ENCODE measurements at places on chromosomes 7 and 10. TPM values are rescaled to one million over a fixed set of nuclear protein-coding genes. Genes with fewer than 3 reads are reported as not detected.

The MMP21 gene
- not detected for total RNA-seq

- no peak overlapping the region for H3K27ac ChIP-seq
- no peaks in the 10 kb centered on the region for H3K27me3 ChIP-seq
- DNase-seq = no peak
- no peaks in the 10 kb centered on the region for H3K4me1 ChIP-seq
These were observed 38.5 kb upstream of the STEAP4 start for GRCh38 chr7:88344956-88345832.

- no peak overlapping the region for H3K4me3 ChIP-seq
- DNase-seq = no peak
- H3K27me3 ChIP-seq = peaks cover 16% of the 10 kb centered on the region
These were observed 3.7 kb downstream of the OGDHL start for GRCh38 chr10:49758249-49758930.

DNA sequence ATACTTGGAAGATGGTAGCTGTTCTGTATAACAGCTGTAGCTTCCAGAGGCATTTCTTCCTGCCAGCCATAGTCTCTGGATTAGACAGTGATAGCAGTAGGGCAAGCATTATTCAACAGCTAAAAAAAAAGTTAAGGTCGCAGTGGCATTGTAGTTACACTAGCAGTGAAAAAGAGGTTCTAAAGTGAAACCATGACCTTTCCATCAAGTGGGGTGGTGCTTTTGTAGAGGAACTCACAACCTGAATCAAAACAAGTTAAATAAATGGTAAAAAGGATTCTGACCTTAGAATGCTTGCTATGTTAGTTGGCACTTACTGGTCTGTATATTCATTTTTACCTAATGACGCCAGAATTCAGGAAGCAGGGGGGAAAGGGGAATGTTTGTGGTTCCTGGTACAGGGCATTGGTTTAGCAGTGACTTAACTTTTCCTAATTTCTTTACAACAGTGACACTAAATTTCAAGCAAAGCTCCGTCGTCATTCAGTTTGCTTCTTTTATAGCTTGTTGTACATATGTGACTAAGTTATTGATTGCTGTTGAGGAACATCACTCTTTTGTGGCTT is 55.0 kb downstream of the GBF1 start:
- no peak overlapping the region for H3K27ac ChIP-seq
- peak; percentile 91 for DNase-seq
- H3K4me1 ChIP-seq = peaks cover 3% of the 10 kb centered on the region
- no peaks in the 10 kb centered on the region for H3K27me3 ChIP-seq
- H3K4me3 ChIP-seq = peak overlapping the region; percentile 8
- no peaks in the 10 kb centered on the region for H3K36me3 ChIP-seq

DNA sequence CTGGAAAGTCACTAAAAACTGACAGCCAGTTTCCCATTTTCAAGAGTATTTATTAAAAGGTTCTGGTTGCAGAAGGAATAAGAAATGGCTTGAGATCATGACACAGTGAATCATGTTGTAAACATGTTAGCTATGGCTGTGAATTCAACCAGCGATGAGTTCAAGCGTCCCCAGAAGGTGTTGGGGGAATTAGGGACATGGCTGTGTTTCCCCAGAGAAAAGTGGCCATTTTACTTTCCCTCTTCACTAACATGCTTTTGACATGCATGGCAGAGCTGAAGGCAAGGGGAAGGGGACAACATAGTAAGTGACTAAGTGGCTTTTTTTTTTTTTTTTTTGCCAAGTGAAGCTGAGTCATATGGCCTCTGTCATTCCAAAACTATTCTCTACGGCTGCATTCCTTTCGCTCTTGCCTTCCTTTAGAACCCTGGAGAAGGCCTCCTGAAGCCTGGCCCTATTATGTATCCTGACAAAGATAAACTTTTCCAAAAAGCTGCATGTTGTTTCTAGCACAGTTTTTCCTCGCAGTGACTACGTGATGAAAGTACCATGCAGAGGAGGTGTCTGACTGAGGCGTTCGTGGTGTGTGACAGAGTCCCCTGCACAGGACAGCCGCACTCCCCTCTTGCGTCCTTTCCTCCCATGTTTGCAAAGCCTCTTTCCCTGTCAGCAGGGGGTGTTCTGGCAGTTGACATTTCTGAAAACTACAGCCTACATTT is 46.9 kb downstream of the EGFR start:
- no peak overlapping the region for H3K4me3 ChIP-seq
- peak; percentile 94 for DNase-seq
- no peaks in the 10 kb centered on the region for H3K27me3 ChIP-seq
- peaks cover 15% of the 10 kb centered on the region for H3K36me3 ChIP-seq
- H3K4me1 ChIP-seq = peaks cover 43% of the 10 kb centered on the region

The PRSS2 gene
- not detected for total RNA-seq

Measured in IMR-90 (cell line).